ENCODE measurements at places on chromosomes 3 and 15.

DNA sequence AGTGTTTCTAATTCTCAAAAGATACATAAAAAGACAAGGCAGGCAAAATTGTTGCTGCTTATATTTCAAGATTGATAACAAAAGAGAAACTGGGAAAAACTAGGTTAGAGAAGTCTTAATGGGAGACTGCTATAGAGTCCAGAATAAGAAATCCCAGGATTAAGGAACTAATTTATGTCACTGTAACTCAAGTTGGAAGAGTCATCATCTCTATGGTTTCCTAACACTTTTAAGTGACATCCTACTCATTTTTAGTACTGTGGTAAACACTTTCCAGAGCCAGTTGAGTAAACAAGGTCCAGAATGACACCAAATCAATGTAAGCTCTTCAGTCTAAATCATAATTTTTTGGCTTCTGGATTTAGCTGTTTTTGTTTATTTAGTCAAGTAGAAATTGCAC is 8.0 kb downstream of the CLDN16 start:
- DNase-seq = no peak

DNA sequence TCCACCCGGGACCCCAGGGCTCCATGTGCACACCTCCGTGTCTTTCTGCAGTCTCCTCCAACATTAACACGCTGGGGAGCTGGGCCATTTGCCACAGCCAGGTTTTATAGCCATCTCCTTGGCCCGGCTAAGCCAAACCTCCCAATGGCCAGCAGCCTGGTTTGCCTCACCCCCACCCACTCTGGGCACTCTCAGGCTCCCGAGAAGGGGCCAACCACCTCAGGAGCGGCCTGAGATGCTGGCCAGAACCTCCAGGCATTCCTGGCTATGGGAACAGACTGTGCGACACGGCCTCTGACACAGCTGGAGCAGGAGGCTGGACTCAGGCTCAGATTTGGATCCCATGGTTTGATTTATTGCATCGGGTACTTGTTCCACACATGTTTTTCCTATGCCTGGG is 289.7 kb downstream of the RPLP1 start:
- no peak for DNase-seq

DNA sequence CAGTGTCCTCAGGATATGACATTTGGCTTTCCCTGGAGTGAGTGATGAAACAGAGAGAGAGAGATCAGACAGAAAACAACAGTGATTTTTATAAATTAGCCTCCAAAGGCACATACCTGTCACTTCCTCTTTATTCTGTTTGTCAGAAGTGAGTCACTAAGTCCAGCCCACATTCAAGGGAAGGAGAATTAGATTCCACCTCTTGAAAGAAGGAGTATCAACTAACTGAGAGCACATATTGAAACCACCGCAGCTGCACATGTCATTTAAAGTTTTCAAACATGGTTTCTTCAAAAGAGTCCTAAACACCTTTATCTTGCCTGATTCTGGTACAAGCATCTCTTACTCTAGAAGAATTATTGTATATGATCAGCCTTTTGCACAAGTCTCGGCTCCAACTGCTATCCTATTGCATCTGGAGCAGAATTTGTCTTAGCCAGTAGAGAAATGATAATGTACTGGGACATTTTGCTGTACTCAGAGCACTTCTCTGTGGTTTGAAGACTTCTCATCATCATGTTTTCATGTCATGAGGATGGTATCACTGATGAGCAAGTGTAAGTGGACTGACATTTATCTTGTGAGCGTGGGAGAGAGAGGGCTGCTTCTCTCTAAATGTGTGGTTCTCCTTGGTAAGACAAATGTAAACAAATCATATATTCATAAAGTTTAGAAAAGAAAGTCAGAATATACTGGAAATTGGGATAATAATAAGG is 338.9 kb upstream of the CFAP20DC start:
- DNase-seq = no peak

DNA sequence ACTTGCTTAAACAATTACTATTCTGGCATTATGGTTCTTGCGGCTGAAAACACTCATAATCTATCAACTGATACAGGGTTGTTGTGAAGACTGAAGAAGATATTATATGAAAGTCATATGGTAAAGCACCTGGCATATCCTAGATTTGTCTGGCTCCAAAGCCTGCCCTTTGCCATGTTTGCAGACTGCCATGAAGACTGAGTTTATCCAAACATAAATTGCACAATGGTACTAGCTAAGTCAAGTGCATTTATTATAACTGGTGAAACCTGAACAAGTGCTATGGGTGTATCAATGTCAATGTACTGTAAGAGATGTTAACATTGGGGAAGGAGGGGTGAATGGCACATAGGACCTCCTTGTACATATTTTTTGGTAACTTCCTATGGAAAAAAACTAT is 87.4 kb upstream of the MEX3B start:
- no peak for DNase-seq

DNA sequence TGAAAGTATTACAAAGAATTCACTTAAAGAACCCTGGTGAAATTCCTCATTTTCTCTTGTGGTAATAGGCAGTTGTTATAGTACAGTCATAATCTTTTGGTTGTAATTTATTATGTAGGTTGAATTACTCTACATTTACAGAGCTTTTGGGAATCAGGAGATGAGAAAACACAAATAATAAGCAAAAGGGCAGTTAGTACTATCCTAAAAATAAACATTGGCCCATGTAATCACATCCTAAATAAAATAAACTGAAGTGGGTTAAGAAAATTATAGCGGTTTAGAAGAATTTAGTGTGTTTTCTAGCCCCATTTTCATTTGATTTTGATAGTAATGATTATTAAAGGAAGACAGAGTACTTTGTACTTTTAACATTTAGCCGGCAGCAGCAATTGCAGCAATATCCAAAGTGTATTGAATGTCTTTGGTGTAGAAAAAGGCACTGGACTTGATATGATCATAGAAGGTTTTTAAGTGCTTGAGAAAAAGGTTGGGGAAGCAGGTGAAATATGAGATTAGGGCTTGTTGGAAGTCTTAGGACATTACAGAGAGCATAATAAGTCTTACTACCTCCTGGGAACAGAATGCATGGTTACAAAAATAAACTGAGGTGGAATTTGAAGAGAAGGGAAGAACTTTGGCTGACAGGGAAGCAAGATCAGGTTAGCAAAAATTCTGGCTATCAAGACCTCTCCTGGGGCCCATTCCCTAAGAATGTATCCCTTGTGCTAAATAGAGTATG is 79.9 kb downstream of the MBNL1 start:
- no peak for DNase-seq

GRCh38 chr3:55984626-55985025 is 483.6 kb downstream of the ERC2 start:
- no peak for DNase-seq

DNA sequence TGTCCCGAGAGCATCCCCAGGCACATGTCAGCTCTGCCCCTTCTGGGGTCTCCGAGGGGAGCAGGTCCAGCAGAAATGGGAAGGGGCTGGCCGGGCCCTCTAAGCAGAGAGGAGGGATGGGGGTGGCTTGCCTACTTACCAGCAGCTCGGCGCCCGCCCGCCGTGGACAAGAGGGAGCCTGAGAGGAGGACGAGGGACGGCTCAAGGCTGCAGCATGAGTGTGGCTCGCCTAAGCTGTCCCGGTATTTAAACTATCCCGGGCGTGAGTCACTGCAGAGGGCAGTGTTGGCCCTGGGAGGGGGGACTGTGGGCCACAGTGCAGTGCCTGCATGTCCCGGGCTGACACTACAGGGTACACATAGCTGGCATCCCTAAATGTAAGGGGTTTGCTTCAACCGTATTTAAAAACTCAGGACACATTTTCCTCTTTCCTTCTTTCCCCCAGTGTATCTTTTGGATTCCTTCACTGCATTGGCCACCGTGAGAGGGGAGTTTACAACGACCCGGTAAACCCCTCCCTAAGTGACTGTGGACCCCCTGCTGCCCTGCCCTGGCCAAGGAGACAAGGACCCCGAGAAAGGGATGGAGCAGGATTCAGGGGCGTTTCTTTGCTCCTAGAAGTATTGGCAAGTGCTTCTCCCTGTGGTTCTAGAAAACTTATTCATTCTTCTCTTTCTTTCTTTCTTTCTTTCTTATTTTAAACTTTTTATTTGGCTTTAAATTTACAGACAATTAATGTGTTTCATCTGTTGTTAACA is at the start of gene LRRC15:
LRRC15 (minus strand) TSS at position 222 of the 758 bp plus-strand sequence. CDS start 8,700 bp downstream, outside the sequence.
- DNase-seq = no peak

GRCh38 chr3:183182732-183183610 is 20.4 kb upstream of the LAMP3 start:
- no peak for DNase-seq

GRCh38 chr3:143098032-143098764 is 21.4 kb upstream of the CHST2 start:
- no peak for DNase-seq

- DNase-seq = no peak
These were observed 116.2 kb downstream of the CHSY1 start for GRCh38 chr15:101135532-101136166.

- no peak for DNase-seq
These were observed 197.2 kb downstream of the KCNAB1 start for GRCh38 chr3:156317462-156318074.

- DNase-seq = no peak
These were observed 26.6 kb downstream of the FBLN2 start for GRCh38 chr3:13575459-13576061.

GRCh38 chr15:24745290-24745689 is 69.7 kb downstream of the NPAP1 start:
- DNase-seq = no peak

- peak; percentile 49 for DNase-seq
These were observed 24.7 kb downstream of the LOXL1 start for GRCh38 chr15:73950831-73951561.

- no peak for DNase-seq
These were observed 50.8 kb upstream of the PLAAT1 start for GRCh38 chr3:193190146-193190786.

All from stimulated activated CD4-positive, alpha-beta T cell treated with anti-CD3 and anti-CD28 coated beads, Interleukin-1b, Interleukin-23, amount 100 ng/mL, for 1 hour (primary cell).